ENCODE measurements at places on chromosomes 2 and 18.

GRCh38 chr2:143524559-143525401 is 395.6 kb downstream of the ARHGAP15 start:
- no peak for DNase-seq

- no peak for DNase-seq
Observed at GRCh38 chr2:105395691-105396090, 3.2 kb downstream of the FHL2 start.

- DNase-seq = no peak
Observed at GRCh38 chr2:212381428-212382102, 157.0 kb downstream of the ERBB4 start.

DNA sequence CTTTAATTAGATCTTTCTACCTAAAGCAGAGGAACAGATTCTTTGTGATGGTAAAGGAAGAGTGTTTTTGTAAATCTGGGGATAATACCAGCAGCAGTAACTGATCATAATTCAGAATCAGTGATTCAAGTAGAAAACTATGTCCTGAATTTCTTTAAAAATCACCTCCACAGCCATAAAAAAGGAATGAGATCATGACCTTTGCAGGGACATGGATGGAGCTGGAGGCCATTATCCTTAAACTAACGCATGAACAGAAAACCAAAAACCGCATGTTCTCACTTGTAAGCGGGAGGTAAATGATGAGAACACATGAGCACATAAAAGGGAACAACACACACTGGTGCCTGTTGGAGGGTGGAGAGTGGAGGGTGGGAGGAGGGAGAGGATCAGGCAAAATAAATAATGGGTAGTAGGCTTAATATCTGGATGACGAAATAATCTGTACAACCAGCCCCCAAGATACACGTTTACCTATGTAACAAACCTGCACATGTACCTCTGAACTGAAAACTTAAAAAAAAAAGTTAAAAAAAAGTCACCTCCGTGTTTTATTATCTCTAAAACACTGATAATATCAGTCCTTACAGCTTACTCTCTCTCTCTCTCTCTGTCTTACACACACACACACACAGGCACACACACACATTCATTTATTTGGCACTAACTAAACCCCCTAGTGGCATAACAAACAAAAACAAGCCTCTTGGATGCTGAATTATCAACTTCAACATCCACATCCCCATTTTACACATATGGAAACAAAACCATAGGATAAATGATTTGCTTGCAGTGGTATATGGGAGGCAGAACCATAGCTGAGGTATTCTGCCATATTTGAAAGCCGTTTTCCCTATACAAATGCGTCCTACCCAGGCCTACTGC is 1.4 kb downstream of the TM4SF20 start:
- no peak for DNase-seq

- DNase-seq = no peak
Observed at GRCh38 chr2:11920993-11921583, 174.7 kb downstream of the LPIN1 start.

DNA sequence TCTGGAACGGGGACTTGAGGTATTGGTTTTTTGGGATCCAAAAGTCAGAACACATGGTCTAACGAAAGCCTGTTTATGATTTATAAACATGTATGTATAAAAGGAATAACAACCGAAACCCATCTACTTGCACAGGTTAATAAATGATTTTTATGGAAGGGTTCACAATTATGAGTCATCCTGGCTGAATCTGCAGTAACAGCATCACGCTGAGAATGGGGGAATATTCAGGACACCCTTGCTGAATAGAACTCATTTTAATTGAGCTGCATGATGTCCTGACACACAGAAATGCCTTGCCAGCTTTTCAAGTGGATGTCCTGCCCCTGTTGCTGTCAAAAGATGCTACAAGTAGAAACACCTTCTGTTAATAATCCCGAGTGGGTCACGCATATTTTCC is 54.7 kb upstream of the TGFA start:
- DNase-seq = no peak

- no peak for DNase-seq
Observed at GRCh38 chr18:26301681-26302080, 75.4 kb downstream of the TAF4B start.

DNA sequence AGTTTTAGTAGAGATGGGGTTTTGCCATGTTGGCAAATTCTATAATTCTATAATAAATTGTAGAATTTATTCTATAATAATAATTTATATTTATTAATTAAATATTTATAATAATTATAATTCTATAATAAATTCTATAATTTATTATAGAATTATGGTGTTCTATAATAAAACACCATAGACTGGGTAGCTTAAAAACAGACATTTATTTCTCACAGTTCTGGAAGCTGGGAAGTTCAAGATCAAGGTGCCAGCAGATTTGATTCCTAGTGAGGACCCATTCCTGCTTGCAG is 130.9 kb upstream of the PELI1 start:
- no peak for DNase-seq

GRCh38 chr2:3284657-3285630 is 92.7 kb downstream of the EIPR1 start:
- DNase-seq = no peak

- DNase-seq = no peak
Observed at GRCh38 chr18:39845631-39846030, 2109.4 kb upstream of the PIK3C3 start.

DNA sequence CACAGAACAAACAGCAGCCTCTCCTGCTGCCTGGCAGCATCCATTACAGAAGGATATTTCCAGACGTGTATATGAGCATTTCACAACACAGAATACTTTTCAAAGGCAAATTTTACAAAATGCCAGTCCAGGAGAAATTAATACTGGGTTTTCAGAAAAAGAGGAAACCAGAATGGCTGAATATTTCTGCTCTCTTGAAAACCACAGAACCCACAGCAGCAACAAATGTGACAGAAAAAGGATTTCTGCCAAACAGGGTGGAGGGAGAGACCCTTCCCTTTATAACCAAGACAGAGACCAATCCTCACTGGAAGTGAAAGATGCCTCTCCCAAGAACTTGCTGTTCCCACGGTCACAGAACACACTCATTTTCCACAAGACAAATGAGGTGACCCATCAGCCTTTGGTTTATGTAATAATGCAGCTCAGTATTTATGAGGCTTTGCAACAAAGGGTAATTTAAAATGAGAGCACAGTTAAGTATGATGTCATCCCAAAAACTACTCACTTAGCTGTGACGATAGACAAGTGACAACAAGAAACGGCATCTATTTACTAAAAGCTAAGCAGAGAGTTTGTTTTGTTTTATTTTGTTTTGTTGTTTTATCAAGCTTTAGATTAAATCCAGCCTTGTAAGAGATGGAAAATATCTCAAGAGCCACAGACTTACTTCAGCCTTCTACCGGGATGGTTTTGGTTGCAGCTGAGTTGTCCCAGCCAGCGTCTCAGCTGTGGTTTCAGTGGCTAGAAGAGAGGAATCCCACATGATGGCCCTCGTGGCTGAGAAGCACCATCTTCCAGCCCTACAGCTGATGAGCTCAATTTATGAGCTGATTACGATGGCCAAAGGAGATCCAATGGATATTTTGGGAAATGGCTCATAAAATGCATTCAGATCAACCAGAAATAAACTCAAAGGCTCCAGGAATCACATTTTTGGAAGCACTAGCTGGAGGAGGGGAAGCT is 249.3 kb upstream of the AGAP1 start:
- DNase-seq = no peak

DNA sequence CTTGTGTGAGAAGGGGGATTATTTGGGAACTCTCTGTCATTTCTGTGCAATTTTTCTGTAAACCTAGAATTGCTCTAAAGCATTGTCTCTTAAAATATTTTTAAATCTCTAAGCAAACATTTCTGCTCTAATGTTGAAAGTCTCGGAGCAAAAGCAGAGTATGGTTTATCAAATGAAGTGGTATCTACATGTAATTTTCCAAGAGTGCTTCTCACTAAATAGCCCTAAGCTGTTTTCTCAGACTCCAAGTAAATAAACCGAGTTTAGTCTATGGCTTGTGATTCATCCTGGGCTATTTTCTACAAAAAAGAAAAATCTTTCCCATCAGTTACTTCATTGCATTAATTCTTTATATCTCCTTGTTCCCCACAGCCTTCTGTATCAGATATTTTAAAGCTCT is 90.8 kb downstream of the METTL4 start:
- no peak for DNase-seq

DNA sequence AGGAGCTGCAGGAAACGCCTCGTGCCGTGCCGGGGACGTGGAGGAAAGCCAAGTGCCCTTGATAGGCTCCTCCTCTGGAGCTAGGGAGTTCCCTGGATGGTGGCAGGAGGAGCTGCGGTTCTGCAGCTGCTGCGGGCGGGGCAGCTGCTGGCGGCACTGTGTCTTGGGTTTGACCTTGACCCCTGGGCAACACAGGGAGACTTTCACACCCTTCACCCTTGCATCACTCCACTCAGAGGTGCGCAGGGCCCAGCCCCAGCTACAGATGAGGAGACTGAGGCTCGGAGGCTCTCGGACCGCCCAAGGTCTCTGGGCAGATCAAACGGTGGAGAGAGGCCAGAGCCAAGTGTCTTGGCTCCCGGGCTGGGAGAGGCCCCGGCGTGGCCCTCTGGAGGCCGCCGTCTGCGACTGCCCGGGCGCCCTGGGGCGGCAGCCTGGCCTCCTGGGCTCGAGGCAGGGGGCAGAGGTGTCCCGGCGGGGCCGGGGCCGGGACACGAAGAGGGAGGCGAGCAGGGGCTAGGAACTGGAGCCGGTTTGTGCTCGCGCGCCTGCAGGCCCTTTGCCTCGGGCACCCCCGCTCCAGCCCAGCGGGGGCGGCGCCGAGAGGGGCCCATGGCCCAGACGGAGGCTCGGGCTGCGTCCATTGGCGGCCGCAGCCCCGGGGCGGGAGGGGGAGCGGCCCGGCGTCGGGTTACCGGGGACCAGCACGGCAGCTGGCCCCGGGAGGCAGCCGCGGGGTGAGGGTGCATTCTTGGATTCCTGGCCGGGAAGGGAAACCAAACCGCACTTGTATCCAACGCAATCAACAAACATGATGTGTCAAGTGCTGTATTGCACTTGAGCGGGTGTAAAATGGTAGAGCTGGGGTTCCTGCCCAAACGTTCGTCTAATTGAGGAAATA is 129.6 kb upstream of the SLC1A4 start:
- no peak for DNase-seq

Measured in activated naive CD4-positive, alpha-beta T cell (primary cell).